8988T (cell line): ENCODE measurements at places on chromosomes 2 and 18.
A peak's percentile ranks its signal among the peaks of the same experiment; 100 is the strongest.

DNA sequence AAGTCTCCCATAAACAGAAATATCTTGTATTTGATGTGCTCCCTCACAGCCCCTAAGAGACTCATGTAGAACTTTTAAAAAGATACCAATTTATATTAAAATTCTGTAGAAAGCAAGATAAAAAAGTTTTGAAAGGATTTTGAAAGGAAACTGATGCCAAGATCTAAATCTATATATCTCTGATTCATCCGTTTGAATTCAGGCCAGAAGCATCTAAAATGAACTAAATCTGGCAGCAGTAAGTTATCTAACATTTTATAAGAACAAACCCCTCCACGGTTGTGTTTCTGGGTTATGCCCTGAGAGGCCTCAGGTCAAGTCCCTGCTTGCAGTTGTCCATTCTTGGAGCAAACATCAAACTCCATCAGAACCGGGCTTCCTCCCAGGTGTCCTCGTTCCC, 165.8 kb downstream of the FBXO15 start:
- DNase-seq: no peak

GRCh38 chr18:68429841-68430240, 285.1 kb downstream of the TMX3 start:
- no peak for DNase-seq

GRCh38 chr2:69095305-69095704, 82.3 kb downstream of the ANTXR1 start:
- no peak for DNase-seq

- DNase-seq: no peak
Observed at GRCh38 chr2:58131191-58132011, 84.8 kb downstream of the VRK2 start.

- DNase-seq: peak; percentile 84
Observed at GRCh38 chr2:98569197-98569793, 39.0 kb downstream of the COA5 start.

DNA sequence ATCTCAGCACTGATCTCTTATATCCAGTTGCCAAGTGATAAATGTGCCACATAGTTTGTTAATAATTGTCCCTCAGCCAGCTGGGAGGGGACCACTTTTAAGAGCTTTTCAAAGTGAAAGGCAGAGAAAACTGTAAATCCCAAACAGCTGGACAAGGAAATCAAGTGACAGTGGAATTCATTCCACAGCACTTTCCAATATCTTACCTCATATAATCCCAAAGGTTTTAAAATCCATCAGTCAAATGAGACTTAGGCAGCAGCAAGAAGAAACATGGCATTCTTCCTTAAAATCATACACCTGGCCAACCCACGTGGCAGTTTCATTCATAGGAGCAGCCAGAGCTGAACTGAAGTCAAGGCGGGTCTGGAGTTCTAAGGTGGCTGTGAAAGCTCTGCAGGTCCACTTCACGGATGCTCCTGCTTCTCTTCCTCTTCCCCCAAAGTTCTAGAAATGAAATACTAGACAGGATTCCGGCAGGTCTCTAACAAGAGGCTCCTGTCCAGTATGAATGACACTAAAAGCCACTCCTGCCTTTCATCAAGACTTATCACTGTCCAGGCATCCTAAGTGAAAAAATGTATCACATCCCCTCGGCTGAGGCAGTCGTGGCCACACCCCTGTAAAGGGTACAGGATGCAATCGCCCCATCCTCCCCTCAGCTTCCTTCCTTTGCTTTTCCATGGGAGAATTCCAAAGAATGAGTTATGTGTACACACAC, 190.4 kb upstream of the STK17B start:
- no peak for DNase-seq

- no peak for DNase-seq
Observed at GRCh38 chr2:43324259-43325106, 98.1 kb upstream of the ZFP36L2 start.

- DNase-seq: no peak
Observed at GRCh38 chr2:170550501-170550900, 164.6 kb upstream of the SP5 start.

- DNase-seq: no peak
Observed at GRCh38 chr2:190277234-190278112, 42.2 kb downstream of the HIBCH start.

GRCh38 chr2:61439241-61440002, 31.5 kb downstream of the USP34 start:
- DNase-seq: no peak

GRCh38 chr2:16661936-16662839, 3.4 kb downstream of the CYRIA start:
- no peak for DNase-seq

DNA sequence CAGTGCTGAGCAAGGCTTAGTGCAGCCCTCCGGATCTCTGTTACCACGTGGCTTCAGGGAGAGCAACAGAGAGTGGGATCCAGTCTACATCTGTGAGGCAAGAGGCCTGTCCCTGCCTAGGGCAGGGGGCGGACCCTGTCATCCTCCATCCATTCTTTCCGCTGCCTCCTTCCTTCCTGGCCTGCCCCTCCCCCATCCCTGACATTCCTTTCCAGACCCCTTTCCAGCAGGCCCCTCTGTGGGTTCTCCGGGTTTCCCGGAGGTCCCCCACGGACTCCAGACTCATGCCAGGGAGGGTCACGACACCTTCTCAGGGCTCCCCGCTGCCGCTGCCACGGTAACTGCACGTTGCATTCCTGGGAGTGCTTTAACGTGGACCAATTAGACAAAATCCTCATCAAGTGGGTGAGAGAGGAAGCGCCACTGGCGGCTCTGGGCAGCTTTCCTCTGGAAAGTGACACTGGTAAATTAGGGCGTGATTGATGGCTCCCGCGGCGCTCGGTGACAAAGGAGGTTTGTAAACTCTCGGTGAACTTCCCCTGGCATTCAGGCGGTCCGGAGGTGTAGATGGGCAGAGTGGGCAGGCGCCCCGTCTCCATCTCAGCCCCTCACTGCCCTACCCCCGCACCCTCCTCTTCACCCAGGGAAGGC, 11.4 kb downstream of the ATOH8 start:
- no peak for DNase-seq

- no peak for DNase-seq
Observed at GRCh38 chr2:30611583-30611982, 164.5 kb downstream of the LCLAT1 start.

GRCh38 chr2:143428700-143429099, 299.5 kb downstream of the ARHGAP15 start:
- DNase-seq: no peak

GRCh38 chr2:25249785-25250184, 81.4 kb upstream of the POMC start:
- no peak for DNase-seq

- DNase-seq: no peak
Observed at GRCh38 chr2:232146294-232146693, 184.8 kb downstream of the DIS3L2 start.

GRCh38 chr2:147482111-147482895, 362.5 kb upstream of the ACVR2A start:
- DNase-seq: no peak

DNA sequence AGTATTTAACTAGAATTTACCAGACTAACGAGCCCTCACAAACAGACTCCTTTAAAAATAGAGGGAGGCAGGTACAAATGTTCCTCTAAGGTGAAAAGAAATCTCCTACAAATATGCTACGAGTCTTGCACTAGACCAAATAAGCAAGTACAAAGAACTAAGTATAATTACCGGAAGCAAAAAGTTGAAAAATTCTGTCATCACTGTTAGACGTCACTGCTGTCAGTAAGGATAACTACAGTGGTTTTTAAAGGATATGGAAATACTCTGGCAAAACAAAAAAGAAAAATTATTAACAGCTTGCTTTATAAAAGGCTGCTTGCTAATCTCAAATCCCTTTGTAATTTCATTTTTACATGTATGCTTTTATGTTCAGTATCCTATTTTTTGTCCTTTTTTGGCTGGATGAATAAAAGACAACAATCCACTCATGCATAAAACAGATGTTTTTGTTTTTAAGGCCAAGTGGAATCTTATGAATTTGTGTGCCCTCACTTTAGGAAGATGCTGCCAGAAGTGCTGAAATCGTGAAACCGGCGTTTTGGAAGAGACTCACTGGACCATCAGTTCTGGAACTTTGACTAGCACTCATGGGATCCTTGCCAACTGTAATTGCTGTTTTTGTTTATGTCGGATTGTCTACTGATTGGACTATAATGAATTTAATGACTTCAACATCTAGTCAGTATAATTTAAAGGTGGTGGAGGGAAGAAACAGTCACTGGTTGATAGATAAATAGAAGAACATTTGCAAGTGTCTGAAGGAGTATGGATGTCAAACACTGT, 6.7 kb downstream of the ZNF521 start:
- no peak for DNase-seq

DNA sequence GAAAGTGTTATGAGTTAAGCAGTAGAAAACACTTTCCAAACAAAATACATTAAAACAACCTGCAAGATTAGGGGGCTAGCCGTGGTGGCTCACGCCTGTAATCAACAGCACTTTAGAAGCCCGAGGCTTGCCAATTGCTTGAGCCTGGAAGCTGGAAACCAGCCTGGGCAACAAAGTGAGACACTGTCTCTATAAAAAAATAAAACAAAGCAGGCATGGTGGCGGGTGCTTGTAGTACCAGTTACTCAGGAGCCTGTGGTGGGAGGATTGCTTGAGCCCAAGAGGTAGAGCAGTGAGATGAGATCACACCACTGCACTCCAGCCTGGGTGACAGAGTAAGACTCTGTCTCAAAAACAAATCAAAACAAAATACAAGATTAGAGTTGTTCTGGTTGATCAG, 208.3 kb downstream of the ERBB4 start:
- DNase-seq: no peak

DNA sequence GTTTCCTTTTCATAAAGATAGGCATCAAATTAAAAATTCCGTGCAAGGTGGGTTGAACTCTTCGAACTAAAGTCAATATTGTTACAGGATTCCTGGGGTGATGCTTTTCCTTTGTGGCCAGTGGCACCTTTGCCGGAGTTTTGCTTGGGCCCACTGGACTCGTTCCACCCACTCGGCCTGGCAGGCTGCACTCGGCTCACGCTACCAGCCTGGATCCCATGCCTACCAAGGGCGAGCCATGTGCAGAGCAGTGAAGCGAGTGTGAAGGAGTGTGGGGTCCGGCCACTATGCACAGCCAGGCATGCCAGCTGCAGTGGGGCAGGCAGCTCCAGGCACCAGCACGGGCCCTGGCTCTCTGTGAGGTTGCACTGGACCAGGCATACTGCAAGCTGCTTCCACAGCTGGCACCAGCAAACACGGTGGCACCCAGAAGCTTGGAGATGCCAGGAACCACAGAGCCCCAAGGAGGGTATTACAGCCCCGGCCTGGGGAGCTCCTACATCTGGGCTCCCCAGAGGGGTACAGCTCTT, 83.6 kb downstream of the DTNB start:
- DNase-seq: no peak

GRCh38 chr2:202695166-202695565, 60.4 kb downstream of the FAM117B start:
- no peak for DNase-seq

- DNase-seq: no peak
Observed at GRCh38 chr2:45156605-45157004, 147.4 kb upstream of the SIX2 start.

DNA sequence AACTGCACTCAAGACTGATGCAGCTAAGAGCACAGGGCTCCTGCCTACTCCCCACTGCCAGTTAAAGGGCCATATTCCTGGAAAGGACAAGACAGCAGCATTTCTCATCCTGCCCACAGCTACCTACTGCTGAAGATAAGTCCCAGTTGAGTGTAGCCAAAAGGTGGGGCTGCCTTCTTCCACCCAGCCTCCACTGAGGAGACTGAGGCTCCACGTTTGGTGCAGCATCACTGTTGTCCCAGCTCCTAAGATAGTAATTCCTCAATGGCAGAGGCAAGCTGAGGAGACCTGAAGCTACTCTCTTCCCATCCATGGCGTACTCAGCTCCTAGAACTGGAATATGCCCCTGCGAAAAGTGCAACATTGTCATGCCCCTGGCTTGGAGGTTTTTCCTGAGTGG, 149.7 kb downstream of the TRABD2A start:
- no peak for DNase-seq

DNA sequence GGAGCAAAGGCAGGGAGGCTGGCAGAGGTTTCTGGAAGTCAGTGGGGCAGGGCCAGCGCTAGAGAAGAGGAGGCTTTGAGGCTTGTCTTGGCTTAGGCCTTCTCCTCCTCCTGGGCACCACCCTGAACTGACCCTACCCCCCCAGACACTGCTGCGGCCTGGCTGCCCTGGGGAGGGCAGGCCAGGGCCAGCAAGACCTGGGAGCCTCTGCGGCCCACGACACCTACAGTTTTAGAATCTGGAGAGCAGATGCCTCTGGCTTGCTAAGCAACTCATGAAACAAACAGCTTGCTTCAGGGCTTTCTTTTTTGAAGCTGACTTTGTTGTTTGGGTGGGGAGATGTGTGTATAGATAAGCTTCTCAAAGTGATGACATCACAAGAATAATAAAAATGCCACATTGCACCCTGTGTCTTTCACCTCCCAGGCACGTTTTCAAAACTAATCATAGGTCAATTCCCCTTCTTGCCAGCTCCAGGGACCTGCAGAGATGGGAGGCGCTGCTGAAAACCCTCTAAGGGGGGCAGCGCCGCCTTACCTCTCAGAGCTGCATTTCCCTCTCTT, 46.2 kb upstream of the SMAD7 start:
- no peak for DNase-seq

- no peak for DNase-seq
Observed at GRCh38 chr18:1652018-1652417, 747.3 kb downstream of the ADCYAP1 start.

DNA sequence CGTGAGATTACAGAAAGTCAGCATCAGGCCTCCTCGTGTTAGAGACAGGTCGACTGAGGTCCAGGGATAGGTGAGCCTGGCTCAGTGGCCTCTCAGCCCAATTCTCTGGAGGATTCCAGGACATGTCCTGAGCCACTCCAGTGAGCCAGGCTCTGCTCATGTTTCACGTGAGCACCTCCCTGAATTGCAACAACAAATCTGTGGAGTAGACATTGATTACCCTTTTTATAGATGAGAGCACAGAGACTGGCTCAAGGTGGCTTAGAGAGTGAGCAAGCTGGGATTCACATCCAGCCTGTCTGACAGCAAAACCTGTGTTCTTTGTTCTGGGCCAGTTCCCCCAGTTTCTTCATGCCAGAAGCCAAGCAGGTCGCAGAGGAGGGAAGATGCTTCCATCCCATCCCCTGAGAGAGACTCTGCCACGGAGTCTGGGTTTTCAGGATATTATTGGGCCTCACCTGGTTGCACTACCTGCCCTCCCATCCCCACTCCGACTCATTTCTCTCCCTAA, 46.4 kb downstream of the HS1BP3 start:
- no peak for DNase-seq

- no peak for DNase-seq
Observed at GRCh38 chr18:38790303-38790702, 1224.7 kb upstream of the CELF4 start.

DNA sequence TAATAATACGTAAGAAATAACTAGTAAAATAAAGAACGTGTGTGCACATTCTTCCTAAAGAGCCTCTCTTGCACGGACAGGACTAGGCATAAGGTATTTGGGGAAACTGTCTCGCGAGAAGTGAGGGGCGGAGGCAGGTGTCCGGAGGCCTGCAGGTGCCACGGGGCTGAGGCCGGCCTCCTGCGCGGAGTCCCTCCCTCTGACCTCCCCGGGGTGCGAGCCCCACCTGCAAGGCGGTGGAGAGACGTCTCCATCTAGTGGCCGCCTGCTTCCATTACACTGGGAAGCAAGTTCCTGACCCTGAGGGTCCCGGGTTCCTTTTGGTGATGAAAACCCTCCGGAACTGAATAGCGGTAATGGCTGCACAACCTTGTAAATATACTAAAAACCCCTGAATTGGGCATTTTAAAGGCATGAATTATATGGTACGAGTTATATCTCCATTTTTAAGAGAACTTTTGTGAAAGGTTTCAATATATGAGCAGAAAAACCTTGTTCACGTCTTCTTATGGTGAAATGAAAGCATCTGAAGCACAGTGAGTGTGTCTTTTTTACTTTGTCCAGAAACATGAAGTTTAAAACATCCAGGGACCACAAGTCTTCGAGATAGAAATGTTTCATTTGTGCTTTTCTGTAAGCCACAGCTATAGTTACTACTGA, 35.5 kb upstream of the CTDP1 start:
- peak; percentile 57 for DNase-seq
